ENCODE measurements at places on chromosomes 5 and 9. TPM values are rescaled to one million over a fixed set of nuclear protein-coding genes. Genes with fewer than 3 reads are reported as not detected.

DNA sequence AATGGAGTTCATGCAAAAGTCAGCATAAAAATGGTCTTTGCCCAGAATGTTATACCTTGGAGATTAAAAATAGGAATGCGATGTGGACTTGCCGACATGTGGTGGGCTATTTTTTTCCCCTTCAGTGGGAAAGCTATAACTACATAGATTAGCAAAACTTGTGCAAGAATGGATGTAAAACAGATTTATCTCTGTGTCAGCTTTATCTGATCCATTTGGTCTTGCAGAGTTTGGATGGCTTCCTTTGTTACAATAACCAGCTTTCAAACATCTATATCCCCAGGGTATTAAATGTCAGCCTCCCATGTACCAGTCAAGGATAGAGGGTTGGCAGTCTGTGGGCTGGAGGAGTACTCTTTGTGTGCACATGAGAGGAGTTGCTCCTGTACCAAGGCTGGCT, 284.9 kb downstream of the TMEM38B start:
- no peak for DNase-seq

GRCh38 chr5:35473589-35473988, 144.1 kb upstream of the SPEF2 start:
- DNase-seq = no peak

DNA sequence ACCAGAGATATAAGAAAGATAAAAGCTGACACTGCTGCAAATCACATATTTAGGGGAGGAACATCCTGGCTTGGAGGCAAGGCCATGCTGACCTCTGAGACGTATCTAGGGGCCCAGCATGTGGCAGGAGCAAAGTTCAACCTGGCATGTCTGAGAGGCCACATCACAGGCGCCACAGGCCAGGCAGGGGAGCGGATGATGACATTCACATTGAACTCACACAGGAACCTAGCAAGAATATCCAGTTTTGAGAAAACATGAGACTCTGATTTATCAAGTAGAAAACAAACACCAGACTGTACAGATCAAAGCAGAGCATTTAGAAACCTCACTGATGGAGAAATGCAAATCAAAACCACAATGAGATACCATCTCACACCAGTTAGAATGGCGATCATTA, 64.2 kb upstream of the STK32A start:
- peak; percentile 54 for DNase-seq

DNA sequence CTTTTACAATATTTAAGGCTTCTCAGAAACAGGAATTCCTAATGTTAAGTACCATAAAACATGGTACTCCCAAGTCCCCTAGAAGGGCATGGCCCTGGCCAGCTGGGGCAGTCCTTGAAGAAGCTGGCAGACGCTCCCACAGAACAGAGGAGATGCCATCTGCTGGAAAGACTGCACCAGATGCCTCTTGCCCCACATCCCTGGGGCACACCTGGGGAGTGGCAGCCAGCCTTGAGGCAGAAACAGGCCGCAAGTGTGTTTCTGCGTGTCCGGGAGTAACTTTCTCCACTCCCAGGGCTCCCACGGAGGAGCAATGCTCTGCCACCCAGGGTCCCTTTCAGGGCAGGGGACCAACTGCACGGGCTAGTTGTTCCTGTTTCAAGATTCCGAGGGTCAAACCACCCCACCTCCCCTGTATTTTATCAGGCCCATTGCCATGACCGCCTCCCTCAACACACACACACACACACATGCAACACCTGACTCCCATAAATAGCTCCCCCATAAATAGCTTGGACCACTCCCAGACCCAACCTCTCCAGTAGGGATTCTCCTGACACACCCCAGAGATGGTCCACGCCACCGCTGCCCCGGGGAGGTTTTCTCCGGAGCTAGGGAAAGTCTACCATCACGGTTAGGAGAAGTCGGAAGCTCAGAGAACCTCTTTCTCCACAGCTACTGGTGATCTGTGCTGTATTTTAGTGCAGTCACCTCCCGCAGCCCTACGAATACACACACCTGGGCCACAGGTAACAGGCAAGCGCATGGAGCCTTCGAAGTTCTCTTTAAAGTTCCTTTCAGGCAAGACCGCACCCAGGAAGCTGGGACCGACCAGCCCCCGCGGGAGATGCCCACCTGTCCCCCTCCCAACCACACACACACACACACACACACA, 1.5 kb downstream of the SPOCK1 start:
- DNase-seq = peak; percentile 22

DNA sequence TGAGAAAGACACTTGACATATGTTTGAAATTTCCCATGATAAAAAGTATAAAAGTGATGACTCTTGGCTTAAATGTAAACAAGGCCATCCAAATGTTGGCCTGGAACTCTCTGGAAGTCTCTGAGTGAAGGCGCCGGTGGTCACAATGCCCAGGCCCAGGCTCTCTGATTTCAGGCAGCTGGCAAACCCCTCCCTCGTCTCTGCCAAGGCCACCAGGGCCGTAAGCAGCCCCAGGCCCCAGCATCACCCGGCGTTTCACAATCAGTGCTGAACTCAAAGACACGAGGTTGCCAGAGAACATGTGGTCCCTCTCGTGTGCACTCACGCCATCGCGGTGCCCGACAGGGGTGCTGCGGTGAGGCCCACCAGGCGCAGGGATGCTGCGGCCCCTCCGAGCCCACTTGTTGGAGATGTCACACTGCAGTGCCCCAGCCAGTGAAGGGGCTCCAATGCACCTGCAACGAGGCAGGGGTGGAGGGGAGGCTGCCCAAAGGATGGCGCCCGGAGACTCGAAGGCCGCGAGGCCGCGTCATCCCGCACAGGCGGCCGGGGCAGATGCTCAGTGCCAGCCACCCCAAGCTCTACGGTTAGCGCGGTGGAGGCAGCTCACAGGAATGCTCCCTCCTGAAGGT, 15.0 kb downstream of the LPCAT1 start:
- no peak for DNase-seq

- DNase-seq = peak; percentile 82
These were observed 4.3 kb upstream of the ITGA1 start for GRCh38 chr5:52783226-52783959.

DNA sequence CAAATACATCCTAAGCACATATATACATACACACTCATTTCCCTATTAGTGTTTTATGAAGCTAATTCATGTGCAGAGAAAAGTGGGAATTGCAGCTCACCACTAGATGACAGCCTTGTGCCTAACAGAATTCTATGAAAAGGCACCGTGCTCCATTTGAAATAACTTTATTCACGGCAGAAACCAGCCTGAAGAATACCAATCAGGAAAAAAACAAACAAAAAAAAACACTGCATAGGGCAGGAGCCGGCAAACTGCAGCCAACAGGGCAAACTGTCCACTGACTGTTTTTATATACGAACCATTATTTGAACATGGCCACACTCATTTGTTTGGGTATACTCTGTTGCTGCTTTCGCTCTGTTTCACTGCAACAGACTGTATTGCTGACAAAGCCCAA, 33.6 kb downstream of the ERMP1 start:
- peak; percentile 62 for DNase-seq

- peak; percentile 72 for DNase-seq
These were observed 747 bp downstream of the LRSAM1 start for GRCh38 chr9:127451858-127452656.

- no peak for DNase-seq
These were observed 172.8 kb downstream of the APBA1 start for GRCh38 chr9:69499407-69499806.

DNA sequence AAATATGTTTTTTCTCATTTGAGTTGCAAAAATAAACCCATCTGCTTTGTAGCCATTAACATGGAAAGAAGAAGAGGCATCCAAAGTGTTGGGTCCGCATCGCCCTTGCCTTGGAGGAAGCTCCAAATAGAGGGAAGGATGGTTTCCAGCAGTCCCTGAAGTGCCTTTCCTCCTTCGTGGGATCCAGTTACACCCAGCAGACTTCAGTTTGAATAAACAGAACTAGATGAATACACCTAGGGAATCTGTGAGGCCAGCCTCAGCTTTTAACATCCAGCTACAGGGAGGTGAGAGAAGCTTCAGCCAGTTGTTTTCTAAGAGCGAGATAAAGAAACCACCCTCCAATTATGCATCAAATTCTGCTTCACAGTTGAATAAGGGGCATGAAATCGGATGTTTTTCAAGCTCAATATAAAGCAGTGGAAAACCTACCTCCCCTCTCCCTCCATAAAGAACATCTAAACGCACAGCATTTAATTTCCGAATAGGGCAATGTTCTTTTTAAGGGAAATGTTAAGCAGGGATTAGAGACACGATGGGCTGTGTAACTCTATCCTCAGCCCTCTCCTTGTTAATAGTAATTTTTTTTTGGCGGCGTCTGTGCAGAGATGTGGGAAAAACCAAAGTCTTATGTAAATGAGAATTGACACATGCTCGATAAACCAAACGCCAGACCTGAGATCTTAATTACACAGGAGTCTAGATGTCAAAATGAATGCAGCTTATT, 264.7 kb downstream of the SLIT3 start:
- DNase-seq = no peak

DNA sequence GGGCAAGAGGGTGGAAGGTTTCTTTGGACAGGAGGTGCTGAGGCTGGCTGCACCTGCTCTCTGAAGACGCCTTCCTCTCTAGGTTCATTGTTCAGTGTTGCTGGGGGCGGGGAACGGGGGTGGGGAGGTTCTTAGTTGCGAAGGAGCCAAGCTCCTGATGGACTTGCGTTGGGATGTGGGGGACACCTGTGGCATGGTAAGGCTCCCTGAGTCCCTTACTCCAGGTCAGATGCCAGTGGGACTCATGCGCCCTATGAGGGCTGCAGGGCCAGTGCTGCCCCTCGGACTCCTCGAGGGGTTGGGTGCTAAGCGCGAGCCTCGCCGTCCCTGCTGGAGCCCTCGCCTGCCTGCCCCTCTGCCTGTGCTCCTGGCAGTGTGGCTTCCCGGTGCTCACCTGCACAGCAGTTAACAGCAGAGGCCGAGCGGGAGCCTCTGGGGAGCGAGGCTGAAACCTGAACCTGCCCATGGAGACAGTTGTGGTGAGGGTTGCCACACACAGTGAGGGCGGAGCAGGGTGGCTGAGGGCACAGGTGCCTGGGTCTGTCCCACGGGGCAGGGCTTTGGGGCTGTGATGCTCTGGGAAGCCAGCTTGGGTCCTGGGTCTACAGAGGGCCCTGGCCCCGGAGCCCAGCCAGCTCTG, 5.5 kb downstream of the RNU6ATAC start:
- DNase-seq = no peak

GRCh38 chr9:114484854-114485443, 20.3 kb downstream of the WHRN start:
- peak; percentile 99 for DNase-seq

- DNase-seq = no peak
These were observed 89.6 kb upstream of the CEP78 start for GRCh38 chr9:78146241-78146640.

GRCh38 chr5:178429491-178430185, 160.6 kb downstream of the COL23A1 start:
- DNase-seq = no peak

DNA sequence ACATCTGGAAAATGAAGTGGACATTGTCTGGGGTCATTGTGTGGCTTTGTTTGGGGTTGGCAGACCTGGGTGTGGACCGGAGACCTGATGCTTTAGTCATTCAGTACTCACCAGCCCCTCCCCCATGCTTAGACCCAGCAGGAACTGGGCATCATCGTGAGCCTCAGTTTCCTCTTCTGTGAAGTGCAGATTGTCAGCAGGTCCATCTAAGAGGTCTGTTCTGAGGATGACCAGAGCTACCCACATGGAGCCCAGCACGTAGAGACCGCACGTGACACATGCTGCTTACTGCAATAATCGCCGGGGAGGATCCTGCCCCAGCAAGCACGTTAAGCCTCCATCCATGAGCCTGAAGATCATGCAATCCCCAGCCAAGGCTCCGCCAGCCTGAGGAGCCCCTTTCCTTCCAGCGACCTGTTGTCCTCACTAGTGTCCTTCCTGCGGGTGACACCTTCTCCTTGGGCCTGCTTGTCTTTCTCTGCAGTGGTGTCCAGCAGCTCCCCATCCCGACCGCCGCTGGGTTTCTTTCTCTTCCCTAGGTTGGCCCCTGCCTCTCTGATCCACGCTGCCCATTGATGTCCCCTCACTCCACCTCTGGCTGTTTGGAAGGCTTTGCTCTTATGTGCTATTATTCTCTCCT, 26.7 kb upstream of the IRX4 start:
- DNase-seq = no peak

MAML1 gene
- 17.2 TPM for total RNA-seq

DMRT3 gene
- not detected for total RNA-seq

ZNF454 gene
- total RNA-seq = 0.54 TPM

ENTREP1 gene
- not detected for total RNA-seq

SYK gene
- total RNA-seq = not detected

Data from M059J (cell line).